ENCODE measurements at places on chromosomes 13 and 19.
A peak's percentile ranks its signal among the peaks of the same experiment; 100 is the strongest.

DNA sequence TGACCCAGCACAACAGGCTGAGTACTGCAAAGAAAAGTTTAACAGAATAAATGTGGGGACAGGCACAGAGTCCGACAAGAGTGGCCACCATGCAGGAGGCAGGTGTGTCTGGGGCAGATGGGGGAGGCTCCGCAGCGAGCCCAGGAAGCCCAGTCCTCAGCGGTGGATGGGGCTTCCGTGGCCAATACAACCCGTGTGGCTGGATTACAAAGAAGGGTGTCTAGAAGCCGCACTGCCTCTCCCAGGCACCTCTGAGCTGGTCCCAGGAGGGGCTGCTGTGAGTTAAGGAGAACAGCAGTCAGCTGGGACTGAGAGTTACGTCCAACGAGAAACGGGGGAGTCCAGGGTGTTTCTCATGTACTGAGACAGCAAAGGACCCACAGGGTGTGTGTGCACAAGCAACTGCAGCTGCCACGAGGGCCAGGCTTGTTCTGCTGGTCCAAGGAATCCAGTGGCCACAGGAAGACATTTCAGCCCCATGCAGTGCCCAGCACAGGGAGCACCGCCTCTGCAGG is 70.2 kb downstream of the SPACA7 start:
- DNase-seq, result no peak

- peak; percentile 89 for DNase-seq
Measured at GRCh38 chr19:1001538-1002166, 1.4 kb downstream of the GRIN3B start.

- no peak for DNase-seq
Measured at GRCh38 chr19:33498391-33499000, 23.1 kb downstream of the PEPD start.

DNA sequence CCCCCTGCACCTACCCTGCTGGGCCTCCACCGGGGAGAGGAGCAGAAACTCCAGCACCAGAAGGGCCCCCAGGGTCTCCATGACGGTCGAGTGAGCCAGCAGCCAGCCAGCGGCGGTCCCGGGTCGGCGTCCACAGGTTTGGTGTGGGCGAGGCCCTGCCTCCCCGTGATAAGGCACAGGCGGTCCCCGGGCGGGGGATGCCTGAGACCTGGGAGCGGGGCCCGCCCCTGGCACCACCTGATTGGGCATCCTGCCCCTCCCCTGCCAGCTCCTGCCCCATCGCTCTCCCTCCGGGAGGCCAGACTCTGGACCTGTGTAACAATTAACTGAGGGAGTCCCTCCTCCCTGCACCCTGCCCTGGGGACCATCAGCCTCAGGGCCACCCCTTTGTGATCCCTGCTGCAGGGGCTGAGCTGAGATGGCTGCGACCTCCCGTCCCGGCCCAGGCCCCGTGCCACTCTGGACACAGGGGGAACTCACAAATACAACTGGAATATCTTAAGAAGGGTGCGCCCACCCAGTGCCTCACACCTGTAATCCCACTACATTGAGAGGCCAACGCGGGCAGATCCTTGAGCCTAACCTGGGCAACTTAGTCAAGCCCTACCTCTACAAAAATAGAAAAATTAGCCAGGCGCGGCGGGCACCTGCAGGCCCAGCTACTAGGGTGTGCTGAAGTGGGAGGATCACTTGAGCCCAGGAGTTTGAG is at the start of gene SMIM24:
Gene SMIM24 (minus strand): TSS at position 143 of the 709 bp plus-strand sequence. CDS start 62 bp downstream, at position 81.
- no peak for DNase-seq

DNA sequence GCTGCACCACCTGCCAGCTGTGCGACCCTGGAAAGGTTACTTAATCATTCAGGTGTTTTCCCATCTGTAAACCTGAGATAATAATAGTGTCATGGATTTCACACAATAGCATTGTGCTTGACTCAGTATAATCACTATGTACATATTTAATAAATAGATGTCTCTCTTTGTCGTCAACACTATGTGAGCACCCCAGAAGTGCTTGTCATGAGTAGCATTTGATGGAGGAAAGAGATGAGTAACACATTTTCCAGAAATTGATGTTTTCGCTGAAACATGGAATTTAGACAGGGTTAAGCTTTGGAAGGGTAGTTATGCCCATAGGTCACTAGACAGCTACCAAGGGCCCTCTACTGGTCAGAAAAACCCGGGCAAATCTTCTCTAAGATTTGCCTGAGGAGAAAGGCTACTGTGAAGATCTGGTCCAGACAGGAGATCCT is 9.5 kb upstream of the MBNL2 start:
- DNase-seq, result no peak
